AG09309 (cell line): ENCODE measurements at places on chromosomes 1 and 21.
A peak's percentile ranks its signal among the peaks of the same experiment; 100 is the strongest.

DNA sequence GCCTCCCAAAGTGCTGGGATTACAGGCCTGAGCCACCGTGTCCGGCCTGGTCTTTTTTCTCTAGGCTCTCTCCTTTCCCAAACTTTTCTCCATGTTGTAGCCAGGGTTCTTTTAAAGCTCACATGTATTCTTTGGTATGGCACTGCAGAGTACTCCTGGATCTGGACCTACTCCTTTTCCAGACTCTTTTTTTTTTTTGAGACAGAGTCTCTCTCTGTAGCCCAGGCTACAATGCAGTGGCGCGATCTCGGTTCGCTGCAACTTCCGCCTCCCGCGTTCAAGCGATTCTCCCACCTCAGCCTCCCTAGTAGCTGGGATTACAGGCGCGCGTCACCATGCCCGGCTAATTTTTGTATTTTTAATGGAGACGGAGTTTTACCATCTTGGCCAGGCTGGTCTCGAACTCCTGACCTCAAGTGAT lies 602 bp upstream of the MED18 start:
- DNase-seq = no peak

DNA sequence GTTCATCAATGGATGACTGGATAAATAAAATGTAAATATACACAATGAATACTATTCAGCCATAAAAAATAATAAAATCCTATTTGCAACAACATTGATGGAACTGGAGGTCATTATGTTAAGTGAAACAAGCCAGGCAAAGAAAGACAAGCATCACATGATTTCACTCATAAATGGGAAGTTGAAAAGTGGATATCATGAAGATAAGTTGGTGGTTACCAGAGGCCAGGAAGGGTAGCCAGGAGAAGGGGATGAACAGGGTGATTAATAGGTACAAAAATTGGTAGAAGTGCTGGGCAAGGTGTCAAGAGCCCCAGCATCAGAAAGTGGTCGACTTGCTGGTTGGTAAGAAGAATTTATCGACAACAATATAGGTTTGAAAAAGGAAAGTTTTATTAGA lies 1.3 kb upstream of the PARK7 start:
- no peak for DNase-seq

DNA sequence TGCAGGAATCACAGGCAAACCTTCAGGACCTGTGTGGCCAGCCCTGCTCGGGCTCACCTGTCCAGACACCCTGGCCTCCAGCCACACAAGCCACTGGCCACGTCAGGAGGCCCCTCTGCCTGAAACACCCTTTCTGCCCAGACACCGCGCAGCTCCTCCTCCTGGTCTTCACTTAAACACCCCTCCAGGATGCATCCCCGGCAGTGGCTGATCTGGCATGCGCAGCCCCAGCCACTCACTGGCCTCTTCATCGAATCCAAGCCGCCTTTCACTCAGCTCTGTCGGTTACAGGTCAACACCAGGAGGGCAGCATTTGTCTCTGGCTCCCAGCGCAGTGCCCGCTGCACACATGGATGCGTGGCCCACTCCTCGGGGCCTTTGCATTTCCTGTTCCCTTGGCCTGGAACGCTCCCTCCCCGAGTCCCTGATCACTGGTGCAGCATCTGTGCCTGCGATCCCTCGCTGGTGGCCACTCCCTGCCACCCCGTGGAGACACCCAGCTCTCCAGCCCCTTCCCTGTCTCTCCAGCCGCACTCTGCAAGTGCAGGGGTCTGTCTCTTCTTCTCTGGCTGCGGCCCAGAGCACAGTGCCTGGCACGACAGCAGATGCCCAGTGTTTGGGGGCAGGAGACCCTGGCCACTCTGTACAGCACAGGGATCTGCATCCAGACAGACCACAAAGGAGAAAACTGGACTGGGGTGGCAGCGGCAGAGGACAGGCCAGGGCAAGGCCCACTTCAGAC lies 9.4 kb downstream of the TPRG1L start:
- DNase-seq = no peak

DNA sequence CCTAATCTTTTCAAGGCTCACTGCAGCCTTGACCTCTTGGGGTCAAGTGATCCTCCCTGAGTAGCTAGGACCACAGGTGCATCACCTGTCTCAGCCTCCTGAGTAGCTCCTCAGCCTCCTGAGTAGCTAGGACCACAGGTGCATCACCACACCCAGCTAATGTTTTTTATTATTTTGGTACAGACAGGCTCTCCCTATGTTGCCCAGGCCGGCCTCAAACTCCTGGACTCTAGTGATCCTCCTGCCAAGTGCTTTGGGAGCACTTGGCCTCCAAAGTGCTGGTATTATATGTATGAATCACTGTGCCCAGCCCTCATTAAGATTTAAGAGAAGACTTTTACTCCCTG lies 58.5 kb upstream of the S1PR1 start:
- DNase-seq = no peak

DNA sequence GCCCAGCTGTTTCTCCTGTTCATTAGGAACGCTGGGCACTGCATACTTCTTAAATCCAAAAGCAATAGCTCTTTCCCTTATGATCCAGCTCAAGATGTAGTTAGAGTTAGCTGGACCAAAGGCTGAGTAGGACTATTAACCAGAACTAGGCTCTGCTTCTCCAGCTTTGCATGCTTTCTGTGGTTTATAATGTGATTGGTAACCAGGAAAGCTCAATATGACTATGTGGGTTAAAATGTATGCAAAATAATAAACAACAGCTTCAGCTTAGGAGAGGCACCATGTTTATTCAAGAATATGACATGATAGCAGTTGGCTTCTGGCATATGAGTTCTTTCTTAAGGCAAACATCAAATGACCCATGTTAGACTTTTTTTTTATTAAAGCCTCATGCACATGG lies 73.8 kb downstream of the LYPLAL1 start:
- no peak for DNase-seq

GRCh38 chr1:41109310-41110197 lies 88.0 kb upstream of the SLFNL1 start:
- peak; percentile 75 for DNase-seq

- DNase-seq = no peak
These were observed 1.1 kb upstream of the POMGNT1 start for GRCh38 chr1:46199233-46199749.

DNA sequence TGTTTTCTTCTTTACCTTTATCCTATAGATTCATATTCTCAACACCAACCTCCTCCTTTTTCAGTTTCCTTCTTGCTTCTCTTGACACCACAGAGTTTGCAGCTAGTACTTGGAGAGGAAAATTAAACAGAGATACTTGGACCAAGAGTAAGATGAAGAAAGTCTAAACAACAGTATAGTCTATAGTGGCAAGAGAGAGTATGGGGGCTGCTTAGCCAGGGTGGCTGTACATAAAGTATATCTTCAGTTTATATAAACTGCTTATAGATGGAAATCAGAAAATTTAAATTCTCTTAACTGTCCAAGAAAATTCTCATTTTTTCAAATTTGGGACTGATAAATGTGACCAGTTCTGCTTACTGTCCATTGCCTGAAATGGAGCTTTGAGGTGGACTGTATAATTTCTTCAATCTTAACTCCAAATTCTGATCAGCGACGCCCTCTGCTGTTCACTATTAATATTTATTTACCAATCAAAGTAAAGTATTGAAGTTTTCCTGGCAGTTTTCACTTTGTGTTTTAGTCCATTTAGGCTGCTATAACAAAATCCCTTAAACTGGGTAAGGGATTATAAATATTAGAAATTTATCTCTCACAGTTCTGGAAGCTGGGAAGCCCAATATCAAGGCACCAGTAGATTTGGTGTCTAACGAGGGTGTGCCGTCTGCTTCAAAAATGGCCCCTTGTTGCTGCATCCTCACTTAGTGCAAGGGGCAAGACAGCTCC lies 14.8 kb upstream of the METTL18 start:
- DNase-seq = peak; percentile 13

DNA sequence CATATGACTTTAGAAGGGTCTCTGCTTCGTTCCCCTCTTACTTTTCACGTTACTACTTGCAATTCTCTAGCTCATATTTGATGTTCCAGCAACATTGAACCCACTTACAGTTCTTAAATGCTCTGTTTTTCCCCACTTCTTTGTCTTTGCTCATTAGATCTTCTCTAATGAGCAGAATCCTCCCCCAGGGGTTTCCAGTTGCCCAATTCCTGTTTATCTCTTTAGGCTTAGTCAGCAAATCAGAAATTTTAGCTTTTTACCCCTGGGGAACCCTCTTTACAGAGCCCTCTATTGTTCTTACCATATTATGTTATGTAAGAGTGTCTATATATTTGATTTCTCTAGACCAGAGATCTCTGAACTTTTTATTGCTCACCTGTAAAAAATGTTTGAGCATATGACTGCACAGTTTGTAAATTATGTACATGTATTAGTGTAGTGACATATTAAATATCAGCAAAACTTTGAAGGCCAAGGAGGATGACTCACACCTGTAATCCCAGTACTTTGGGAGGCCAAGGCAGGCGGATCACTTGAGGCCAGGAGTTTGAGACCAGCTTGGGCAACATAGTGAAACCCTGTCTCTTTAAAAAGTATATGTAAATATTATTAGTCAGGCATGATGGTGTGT lies 71.4 kb downstream of the FNBP1L start:
- no peak for DNase-seq

- DNase-seq = no peak
These were observed 59.0 kb upstream of the IPO9 start for GRCh38 chr1:201769966-201770365.

DNA sequence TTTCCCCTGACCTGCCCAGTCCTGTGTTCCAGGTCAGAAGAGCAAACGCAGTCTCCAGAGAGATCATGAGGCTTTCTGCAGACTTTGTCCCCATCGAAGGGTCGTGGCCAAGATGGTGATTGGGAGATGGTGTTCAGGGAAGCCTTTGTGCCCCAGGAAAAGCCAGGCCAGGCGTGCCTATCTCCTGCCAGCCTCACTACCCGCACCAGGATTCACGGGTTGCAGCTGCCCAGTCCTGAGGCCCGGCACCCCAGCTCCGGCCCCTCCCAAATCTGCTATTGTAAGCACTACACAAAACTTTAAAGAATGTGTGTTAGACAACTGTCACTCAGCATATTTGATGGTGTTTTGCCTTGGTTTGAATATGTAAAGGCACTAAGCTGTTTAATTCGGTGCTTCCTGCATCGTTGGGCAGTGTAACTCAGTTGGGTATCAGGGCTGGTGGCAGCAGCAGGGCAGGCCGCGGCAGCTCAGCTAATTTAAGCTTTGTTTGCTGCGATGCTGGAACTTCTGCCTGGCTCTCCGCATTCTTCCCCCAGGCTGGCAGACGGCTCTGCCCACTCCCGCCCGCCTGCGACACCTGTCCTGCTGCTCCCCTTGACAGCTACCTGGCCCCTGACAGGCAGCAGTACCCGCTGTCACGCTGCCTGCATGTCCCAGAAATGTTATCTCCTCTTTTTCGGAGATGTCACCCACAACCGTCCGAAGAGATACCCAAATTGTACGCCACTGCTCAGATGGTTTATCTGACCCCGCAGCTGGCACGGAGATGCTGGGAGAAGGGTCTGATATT lies 209.0 kb upstream of the VAMP3 start:
- no peak for DNase-seq

GRCh38 chr1:148296511-148296910 lies 144.4 kb upstream of the NBPF11 start:
- no peak for DNase-seq
